ENCODE measurements at places on chromosomes 12 and 14.

DNA sequence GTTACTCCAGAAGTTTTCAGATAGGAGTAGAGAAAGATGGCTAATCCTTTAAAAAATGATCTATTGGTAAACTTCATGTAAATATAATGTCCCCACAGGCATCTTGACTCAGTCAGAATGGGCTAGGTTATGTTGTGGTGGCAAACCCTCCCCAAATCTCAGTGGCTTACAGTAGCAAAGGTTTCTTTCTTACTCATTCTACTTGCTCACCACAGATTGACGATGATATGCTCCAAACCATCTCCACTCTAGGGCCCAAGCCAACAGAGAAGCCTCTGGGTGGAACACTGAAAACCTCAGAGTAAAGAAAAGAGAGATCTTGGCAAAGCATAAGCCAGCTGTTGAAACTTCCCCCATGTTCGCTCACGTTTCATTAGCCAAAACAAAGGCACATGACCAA lies 146.4 kb downstream of the EMP1 start:
- no peak for DNase-seq

DNA sequence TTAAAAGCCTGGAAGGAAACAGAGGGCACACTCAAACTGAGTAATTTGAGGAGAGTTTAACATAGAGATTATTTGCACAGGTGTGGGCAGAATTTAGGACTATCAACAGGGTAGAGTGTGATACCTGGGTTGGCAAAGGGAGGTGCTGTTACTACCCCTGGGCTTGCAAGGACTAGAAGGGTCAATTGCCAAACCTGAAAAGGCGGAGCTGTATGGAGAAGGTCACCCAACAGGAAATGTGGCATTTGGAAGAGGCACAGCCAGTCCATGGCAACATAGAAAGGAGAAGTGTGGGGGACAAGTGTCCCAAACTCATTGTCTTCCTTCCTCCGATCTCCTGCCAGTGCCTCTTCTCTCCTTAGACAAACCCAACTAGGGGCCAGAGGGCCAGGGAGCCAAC lies 21.6 kb upstream of the MED13L start:
- DNase-seq, result no peak

- DNase-seq, result no peak
Measured at GRCh38 chr12:132359551-132359950, 30.2 kb upstream of the GALNT9 start.

DNA sequence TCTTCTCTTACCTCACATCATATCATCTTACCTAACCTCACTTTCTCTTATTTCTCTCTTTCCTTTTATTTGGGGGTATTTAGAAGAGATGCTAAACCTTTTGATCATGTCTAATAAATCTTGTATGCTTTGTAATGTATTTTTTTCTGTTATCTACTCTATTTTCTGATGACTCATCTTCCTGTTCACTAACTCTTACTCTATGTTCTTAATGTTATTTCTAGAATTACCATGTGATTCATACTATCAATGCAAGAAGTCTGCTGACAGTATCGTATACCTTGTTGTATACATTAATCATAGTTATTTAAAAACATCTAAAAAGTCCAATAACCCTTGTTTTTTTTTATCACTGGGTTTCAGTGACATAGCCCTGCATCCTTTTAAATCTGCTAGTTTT lies 62.3 kb downstream of the MGAT4C start:
- DNase-seq, result no peak

DNA sequence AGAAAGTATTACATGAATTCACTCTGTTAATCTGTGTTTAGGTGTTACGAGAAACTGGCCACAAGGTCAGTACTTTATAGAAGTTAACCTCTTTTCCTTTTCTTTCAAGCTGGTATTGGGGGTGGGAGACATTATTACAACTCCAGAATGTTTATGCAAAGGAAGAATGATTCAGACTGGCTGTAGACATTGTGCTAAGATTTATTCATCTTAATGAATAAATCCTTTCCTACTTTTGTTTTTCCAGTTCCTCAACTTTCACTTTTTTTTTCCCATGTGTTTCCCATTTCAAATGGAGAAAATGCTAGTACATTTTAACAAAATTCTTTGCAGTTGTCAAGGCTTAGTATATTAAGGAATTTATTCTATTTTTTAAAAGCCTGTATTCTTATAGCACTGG lies 1.3 kb downstream of the OTOGL start:
- DNase-seq, result no peak

- DNase-seq, result no peak
Measured at GRCh38 chr14:70394674-70395306, 22.1 kb downstream of the SYNJ2BP start.

GRCh38 chr14:89024691-89025090 lies 200.2 kb downstream of the TTC8 start:
- DNase-seq, result no peak

DNA sequence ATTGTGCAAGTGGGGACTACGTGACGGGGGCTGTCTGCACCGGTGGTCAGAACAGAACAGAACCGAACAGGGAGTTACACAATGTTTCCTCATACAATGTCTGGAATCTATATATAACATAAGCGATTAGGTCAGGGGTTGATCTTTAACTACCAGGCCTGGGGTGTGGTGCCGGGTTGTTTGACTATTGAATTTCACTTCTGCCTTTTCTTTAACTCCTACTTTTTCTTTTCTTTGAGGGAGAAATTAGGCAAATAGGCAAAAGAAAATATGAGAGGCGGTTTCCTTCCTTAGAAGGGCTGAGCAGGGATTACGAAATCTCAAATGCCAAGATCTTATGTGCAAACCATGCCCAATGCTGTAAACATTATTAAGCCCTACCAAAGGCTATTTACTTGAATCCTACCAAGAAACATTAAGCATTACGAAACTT lies 140.3 kb downstream of the SLC38A6 start:
- no peak for DNase-seq

DNA sequence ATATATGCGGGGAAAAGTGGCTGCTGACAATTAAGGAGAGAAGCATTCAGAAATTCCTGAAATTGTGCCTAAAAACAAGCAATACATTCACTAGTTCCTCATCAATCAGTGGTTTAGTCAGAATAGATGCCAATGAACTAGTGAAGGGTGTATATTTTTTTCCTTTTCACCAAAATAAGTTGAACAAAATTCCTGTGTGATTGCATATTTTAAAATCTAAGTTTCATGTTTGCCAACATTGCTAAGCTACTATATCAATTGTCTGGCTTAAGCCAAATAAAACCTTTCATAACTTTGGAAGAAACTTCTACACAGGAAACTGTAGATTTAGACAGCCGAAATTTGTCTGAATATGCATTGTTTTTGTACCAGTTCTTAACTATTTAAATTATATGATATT lies 8.7 kb downstream of the PRKD1 start:
- DNase-seq, result no peak

- no peak for DNase-seq
Measured at GRCh38 chr12:78674311-78675090, 190.1 kb upstream of the SYT1 start.

DNA sequence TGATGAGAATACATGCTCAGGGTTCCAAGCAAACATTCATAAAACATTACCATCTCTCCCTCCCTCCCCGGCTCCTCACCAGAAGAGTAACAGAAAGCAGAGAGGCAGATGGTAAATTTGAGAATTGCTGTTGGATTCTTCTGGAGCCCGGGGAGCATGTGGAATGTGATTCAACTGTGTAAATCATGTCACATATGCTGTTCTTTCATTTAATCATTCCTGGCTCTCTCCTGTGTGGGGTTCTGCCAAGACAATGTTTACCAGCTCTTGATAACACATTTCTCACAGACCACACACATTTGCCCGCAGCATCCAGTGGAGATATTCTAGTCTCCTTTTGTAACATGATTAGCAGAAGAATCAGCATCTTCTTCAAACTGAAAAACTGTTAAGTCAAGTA lies 23.4 kb upstream of the NR2C1 start:
- DNase-seq, result no peak
